Tibial nerve (tissue), 4 donors: ENCODE measurements at places on chromosomes 2 and 18. TPM values are rescaled to one million over a fixed set of nuclear protein-coding genes. Genes with fewer than 3 reads are reported as not detected.
A peak's percentile ranks its signal among the peaks of the same experiment; 100 is the strongest.

The SCN7A gene
- 263 TPM for total RNA-seq

The TEKT4 gene
- not detected for total RNA-seq

The KLHL30 gene
- 0.63 TPM for total RNA-seq

The CPLX4 gene
- not detected for total RNA-seq

The HOXD3 gene
- 10.6 TPM for total RNA-seq

The HOXD11 gene
- total RNA-seq = 1.2 TPM

DNA sequence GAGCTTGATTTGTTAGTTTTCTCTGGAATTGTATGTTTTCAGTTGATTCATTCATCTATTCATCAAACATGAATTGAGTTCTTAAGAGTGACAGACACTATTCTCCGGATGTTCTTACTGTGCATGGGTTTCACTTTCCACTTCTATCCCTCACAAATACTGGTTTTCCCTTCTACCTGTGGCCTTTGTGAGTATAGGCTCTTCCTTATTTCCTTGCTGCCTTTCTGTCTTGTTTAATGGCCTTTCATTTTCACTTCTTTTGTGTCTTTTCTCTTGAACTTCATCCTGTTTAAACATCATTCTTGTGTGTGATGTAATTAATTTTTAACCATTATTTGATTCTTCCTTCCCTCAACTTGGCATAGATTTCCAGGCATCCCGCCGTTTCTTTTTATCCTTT lies 90.7 kb downstream of the CRIM1 start:
- no peaks in the 10 kb centered on the region for H3K27me3 ChIP-seq
- H3K4me1 ChIP-seq = peaks cover 4% of the 10 kb centered on the region

GRCh38 chr2:83650898-83651297 lies 808.2 kb downstream of the SUCLG1 start:
- no peaks in the 10 kb centered on the region for H3K4me1 ChIP-seq
- H3K36me3 ChIP-seq = no peaks in the 10 kb centered on the region
- H3K4me3 ChIP-seq = no peak overlapping the region
- DNase-seq = no peak

GRCh38 chr2:159228081-159228581 lies 58.4 kb downstream of the WDSUB1 start:
- no peaks in the 10 kb centered on the region for H3K4me1 ChIP-seq
- peaks cover 82% of the 10 kb centered on the region for H3K36me3 ChIP-seq
- no peak overlapping the region for H3K27ac ChIP-seq
- no peak overlapping the region for H3K4me3 ChIP-seq
- H3K27me3 ChIP-seq = no peaks in the 10 kb centered on the region

- peaks cover 60% of the 10 kb centered on the region for H3K4me1 ChIP-seq
- peak overlapping the region; percentile 46 for H3K27ac ChIP-seq
- no peaks in the 10 kb centered on the region for H3K27me3 ChIP-seq
These were observed 9.9 kb downstream of the COL3A1 start for GRCh38 chr2:188984065-188984491.

- no peaks in the 10 kb centered on the region for H3K36me3 ChIP-seq
- H3K4me3 ChIP-seq = no peak overlapping the region
- DNase-seq = no peak
- H3K27me3 ChIP-seq = no peaks in the 10 kb centered on the region
- H3K4me1 ChIP-seq = no peaks in the 10 kb centered on the region
These were observed 393.9 kb upstream of the ACVR2A start for GRCh38 chr2:147450661-147451510.

- no peaks in the 10 kb centered on the region for H3K4me1 ChIP-seq
- no peak overlapping the region for H3K4me3 ChIP-seq
- no peaks in the 10 kb centered on the region for H3K27me3 ChIP-seq
- DNase-seq = no peak
- peak overlapping the region; percentile 16 for H3K27ac ChIP-seq
- peaks cover 8% of the 10 kb centered on the region for H3K36me3 ChIP-seq
These were observed 61.2 kb upstream of the RBM44 start for GRCh38 chr2:237737196-237737865.

DNA sequence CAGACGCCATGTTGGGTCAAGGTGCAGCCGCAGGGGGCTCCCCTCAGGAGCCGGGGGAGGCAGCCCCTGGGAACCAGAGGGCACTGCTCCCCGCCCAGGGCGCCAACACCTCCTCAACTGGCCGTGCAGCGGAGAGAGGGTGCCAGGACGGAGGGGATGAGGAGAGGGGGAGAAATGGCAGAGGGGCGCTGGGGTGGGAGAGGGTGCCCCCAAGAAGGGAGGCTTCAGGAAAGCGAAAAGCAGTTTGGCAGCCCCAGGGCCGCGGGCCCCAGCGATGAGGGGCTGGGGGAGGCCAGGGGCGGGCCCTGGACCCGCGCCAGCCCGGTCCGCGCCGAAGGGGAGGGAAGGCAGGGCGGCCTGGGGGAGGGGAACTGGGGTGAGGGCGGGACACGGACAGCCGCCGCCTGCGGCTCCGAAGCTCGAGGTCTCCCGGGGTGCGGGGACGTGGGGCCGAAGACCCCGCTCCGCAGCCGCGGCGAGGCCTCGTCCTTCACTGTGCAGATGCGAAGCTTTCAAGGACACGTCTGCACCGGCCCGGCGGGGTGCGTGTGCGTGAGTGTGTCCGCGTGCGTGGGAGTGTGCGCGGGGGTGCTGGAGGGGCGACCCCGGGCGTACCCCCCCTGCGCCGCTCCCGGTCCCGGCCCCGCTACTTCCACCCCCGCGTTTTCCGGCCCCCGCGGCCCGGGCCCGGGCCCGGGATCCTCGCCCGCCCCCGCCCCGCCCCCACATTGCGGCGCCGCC lies 1.4 kb downstream of the DNMT3A start:
- H3K27me3 ChIP-seq = no peaks in the 10 kb centered on the region
- H3K4me1 ChIP-seq = peaks cover 22% of the 10 kb centered on the region
- no peak for DNase-seq

DNA sequence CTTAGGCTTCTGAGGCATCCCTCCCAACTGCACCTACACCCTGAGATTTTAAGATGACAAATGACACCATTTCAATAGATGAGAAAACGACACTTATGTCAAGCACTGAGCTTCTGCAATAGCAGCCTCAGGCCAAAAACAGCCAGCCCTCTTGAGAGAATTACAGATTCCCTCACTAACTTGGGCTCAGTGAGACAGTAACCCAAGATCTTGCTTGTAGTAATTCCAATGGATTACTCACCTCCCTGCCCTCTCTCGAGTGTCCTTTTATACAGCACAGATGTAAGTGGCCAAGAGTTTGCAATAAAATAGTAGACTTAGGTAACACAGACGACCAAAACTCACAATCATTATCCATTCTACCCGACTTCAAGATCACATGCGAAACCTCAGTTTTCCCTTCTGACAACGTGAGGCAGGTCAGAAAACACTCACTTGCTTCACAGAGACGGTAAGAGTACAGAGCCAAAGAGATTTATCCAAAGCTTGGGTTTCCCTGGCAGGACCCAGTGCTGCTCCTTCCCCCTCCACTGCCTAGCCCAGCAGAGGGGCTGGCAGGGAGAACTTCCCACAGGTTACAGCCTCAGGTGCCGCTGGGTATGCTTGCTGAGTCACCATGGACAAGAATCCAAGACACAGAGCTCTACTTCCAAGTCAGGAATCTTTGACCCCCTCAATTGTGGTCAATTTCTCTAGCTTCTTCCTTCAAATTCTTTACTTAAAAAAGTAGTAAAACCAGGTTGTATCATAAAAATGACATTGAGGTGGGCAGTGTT lies 181.4 kb downstream of the MYO5B start:
- no peaks in the 10 kb centered on the region for H3K36me3 ChIP-seq
- DNase-seq = no peak
- no peaks in the 10 kb centered on the region for H3K27me3 ChIP-seq
- no peak overlapping the region for H3K4me3 ChIP-seq
- no peaks in the 10 kb centered on the region for H3K4me1 ChIP-seq

- no peaks in the 10 kb centered on the region for H3K36me3 ChIP-seq
- H3K27me3 ChIP-seq = peaks cover 6% of the 10 kb centered on the region
- peak; percentile 25 for DNase-seq
These were observed at the start of gene DOK6 for GRCh38 chr18:69400253-69400975. TSS of gene DOK6 (plus strand) at chr18:69400888.

DNA sequence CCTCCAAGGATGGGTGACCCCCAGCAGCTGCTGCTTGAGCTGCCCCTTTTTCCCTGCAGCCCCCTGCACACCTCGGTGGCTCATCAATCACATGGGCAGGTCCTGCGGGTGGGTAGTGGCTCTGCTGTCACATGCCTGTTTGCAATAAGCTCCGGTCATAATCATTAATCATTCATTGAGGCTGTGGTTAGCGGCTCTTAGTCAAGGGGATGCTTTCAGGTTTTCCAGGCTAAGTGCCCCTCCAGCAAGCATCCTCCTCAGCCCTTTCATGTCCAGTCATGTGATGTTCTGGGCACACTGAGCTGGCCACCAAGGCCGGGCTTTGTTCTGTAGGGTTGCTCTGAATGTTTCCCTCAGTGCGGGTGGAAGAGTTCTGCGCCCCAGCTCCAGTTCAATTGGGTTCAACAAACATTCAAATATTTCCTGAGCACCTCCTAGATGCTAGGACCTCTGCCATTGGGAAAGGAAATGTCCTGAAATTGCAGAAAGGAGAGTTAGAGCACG lies 96.4 kb upstream of the LDAH start:
- H3K4me3 ChIP-seq = no peak overlapping the region
- peaks cover 13% of the 10 kb centered on the region for H3K4me1 ChIP-seq
- no peak overlapping the region for H3K27ac ChIP-seq
- DNase-seq = no peak
- H3K36me3 ChIP-seq = no peaks in the 10 kb centered on the region
- no peaks in the 10 kb centered on the region for H3K27me3 ChIP-seq

DNA sequence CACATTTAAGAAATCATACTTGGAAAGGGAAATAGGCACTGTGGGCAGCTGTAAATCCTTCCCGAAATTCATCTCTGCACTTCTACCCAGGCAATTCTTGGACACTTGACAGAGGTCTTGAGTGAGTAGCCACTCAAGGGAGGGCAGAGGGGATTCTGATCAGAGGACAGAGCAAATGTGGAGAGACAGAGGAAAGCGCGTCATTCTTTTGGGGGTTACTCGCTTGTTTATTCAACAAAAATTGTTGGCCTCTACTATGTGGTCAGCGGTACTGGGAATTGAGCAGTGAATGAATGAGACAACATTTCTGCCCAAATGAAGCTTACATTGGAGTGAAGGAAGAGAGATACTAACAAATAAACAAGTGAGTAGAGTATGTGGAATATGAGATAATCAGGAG lies 41.4 kb upstream of the YES1 start:
- no peak for DNase-seq
- H3K27ac ChIP-seq = no peak overlapping the region
- H3K36me3 ChIP-seq = no peaks in the 10 kb centered on the region
- H3K27me3 ChIP-seq = no peaks in the 10 kb centered on the region
- H3K4me1 ChIP-seq = no peaks in the 10 kb centered on the region

DNA sequence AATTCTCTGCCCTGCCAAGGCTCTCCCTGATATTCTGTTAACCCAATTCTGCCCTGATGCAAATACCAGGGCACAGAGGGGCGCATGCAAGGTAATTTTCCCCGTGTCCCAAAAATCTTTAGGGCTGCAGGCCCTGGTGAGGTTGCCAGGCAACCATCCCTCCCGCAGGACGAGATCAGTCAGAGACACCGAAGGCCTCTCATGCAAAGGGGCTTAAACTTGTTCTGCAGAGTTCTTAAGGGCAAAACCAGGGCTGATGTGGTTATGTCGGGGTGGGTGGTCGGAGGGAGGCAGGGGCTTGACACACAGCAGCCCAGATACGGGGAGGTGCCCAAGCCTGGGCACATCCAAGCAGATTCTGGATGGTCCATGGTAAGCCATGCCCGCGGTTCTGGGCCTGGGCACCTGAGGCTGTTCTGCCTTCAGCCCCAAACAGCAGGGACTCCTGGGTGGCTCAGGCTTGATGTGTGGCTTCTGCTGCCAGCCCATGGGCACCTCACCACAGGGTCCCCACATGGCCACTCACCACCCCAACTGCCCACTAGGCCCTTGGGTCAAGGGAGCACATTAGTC lies 27.2 kb downstream of the STEAP3 start:
- no peaks in the 10 kb centered on the region for H3K4me1 ChIP-seq
- H3K27me3 ChIP-seq = no peaks in the 10 kb centered on the region
- no peak for DNase-seq
- no peak overlapping the region for H3K27ac ChIP-seq
- H3K36me3 ChIP-seq = no peaks in the 10 kb centered on the region

DNA sequence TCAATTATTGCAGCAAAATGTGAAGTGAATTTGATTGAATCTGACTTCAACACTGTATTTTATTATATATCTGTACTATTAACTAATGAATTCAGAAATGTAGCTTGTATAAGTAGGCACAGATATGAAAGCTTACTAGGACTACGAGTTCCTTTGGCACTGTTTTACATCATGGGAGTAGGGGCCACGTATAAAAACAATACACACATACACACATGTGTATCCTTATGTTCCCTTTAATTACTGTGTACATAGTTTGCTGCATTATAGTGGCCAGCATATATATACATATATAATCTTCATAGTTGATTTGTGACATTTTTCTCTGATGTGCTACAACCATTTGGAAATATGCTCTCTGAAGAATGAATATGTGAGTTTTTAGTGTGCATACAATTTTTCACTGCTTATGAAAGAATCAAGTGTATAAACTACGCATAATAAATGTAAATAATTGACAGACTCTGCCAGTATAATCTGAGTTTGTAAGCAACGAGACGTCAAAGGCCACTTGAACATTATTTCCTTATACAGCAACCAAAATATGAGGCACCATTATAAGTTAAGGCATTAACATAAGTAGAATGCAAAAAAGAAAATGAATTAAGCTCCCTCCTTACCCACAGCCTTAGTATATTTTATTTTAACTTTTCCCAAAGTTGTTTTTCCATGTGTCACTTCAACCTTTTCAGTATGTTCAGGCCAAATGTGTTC lies 98.1 kb upstream of the GALNT5 start:
- no peak for DNase-seq
- no peaks in the 10 kb centered on the region for H3K4me1 ChIP-seq
- H3K4me3 ChIP-seq = no peak overlapping the region
- H3K27me3 ChIP-seq = no peaks in the 10 kb centered on the region
- H3K36me3 ChIP-seq = no peaks in the 10 kb centered on the region

- no peaks in the 10 kb centered on the region for H3K27me3 ChIP-seq
- H3K4me3 ChIP-seq = no peak overlapping the region
- peaks cover 57% of the 10 kb centered on the region for H3K36me3 ChIP-seq
- no peak overlapping the region for H3K27ac ChIP-seq
- H3K4me1 ChIP-seq = no peaks in the 10 kb centered on the region
These were observed 75.3 kb downstream of the GORASP2 start for GRCh38 chr2:171004363-171004762.

DNA sequence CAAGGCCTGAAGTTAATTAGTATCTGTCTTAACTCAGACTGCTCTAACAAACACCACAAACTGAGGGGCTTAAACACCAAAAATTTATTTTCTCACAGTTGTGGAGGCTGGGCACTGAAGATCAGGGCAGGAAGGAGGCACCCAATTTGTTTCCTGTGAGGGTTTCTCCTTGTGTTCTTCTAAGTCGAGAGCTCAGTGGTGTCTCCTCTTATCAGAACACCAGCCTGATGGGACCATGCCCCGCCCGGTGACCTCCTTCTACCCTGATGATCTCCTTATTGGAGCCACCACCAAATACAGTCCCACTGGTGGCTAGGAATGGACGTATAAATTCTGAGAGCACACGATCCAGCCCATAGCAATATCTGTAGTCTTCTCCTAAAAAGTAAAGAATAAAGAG lies 20.5 kb downstream of the TMEM18 start:
- no peaks in the 10 kb centered on the region for H3K4me1 ChIP-seq
- H3K4me3 ChIP-seq = no peak overlapping the region
- DNase-seq = no peak
- no peaks in the 10 kb centered on the region for H3K36me3 ChIP-seq
- peaks cover 28% of the 10 kb centered on the region for H3K27me3 ChIP-seq
- no peak overlapping the region for H3K27ac ChIP-seq

- no peak for DNase-seq
- no peaks in the 10 kb centered on the region for H3K4me1 ChIP-seq
- no peak overlapping the region for H3K27ac ChIP-seq
- no peaks in the 10 kb centered on the region for H3K27me3 ChIP-seq
- H3K36me3 ChIP-seq = no peaks in the 10 kb centered on the region
These were observed 29.9 kb downstream of the CREG2 start for GRCh38 chr2:101357376-101357775.
